SW 1271 (cell line): ENCODE measurements at places on chromosomes 16 and 17.

GRCh38 chr17:4017377-4017776, 53.1 kb upstream of the ATP2A3 start:
- no peak for DNase-seq

DNA sequence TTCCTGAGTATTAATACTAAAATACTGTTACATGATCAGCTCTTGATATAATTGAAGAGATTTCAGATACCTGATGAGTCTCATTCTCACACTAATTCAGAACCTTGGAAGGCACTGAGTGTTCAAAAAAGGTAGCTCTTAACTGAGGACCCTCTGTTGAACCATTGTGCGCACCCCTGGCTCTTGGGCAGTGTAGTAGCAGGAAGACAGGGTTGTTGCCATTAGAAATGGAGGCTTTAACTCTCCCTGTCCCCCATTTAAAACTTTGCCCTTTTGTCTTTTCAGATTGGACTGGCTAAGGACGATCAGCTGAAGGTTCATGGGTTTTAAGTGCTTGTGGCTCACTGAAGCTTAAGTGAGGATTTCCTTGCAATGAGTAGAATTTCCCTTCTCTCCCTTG, 1.8 kb downstream of the EIF1 start:
- no peak for DNase-seq

GRCh38 chr17:81550830-81551457, 1.2 kb downstream of the FAAP100 start:
- DNase-seq, result no peak

- no peak for DNase-seq
Observed at GRCh38 chr16:67111951-67112444, 2.3 kb downstream of the PHAF1 start.

- DNase-seq, result no peak
Observed at GRCh38 chr17:28724500-28725165, 1.4 kb downstream of the TLCD1 start.

DNA sequence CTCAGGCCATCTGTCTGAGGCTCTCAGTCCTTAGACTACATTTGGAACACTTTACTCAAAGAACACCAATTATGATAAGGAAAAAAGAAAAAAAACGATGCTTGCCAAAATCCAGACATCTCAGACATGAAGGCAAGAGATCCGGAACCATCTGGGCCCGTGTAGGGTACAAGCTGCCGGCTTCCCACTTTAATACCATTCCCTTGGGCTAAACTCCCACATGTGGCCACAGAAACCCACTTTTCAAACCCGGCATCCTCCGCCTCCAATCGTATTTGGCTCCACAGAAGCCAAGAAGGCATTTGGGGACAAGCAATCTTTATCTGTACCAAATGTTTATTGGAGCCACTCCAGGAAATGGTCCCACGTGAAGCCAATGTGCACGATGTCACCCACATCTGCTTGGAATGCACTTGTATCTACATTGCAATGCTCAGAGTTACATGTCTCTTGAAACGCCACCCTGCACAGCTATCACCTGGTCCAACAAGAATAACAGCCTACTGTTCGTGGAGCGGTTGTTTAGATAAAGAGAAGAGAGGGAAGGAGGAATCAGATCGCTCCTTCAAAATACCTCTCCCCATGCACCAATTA, 33.5 kb downstream of the XYLT1 start:
- no peak for DNase-seq

GRCh38 chr17:18259621-18260331, 686 bp upstream of the MIEF2 start:
- peak; percentile 88 for DNase-seq

DNA sequence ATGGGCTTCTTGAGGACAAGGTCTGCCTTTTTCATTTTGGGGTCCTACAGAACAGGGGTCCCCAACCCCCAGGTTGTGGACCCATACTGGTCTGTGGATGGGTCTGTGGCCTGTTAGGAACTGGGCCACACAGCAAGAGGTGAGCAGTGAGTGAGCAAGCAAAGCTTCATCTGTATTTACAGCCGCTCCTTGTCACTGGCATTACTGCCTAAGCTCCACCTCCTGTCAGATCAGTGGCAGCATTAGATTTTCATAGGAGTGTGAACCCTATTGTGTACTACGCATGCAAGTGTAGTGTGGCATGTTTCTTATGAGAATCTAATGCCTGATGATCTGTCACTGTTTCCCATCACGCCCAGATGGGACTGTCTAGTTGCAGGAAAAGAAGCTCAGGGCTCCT, 33.9 kb downstream of the ERN1 start:
- DNase-seq, result no peak

DNA sequence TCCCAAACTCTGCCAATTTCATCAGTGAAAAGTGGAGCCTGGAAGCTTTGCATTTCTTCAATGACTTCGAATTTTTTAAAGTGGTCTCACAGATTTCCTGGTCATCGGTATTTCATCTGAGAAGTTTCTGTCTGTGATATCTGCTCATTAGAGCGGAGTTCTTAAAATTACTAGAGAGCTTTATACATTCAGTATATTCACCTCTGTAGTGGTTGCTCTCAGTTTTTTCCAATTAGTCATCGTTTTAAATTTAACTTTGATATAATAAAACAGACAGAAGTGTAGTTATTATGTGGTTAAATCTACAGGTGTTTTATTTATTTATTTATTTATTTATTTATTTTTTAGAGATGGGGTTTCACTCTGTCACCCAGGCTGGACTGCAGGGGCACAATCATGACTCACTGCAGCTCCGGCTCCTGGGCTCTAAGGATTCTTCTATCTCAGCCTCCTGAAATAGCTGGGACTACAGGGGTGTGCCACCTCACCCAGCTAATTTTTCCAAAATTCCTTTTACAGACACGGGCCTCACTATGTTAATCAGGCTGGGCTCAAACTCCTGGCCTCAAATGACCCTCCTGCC, 16.0 kb downstream of the ARHGAP17 start:
- no peak for DNase-seq
